ENCODE measurements at places on chromosomes 5 and 9. TPM values are rescaled to one million over a fixed set of nuclear protein-coding genes. Genes with fewer than 3 reads are reported as not detected.

The CNTFR gene
- 4.6 TPM for total RNA-seq

The KIF3A gene
- total RNA-seq: 11.9 TPM

The C9orf78 gene
- total RNA-seq: 30.0 TPM

The F2RL2 gene
- total RNA-seq: 0.22 TPM

The STKLD1 gene
- not detected for total RNA-seq

The BARHL1 gene
- total RNA-seq: not detected

The MARVELD2 gene
- total RNA-seq: 0.96 TPM

The CCNJL gene
- 6.5 TPM for total RNA-seq

The GADD45G gene
- 44.5 TPM for total RNA-seq

The AHRR gene
- total RNA-seq: 1.4 TPM

The ECSCR gene
- total RNA-seq: 20.9 TPM

The BTNL3 gene
- total RNA-seq: not detected

The FAM120A gene
- 104 TPM for total RNA-seq

The CREBRF gene
- 24.1 TPM for total RNA-seq

The DND1 gene
- 0.47 TPM for total RNA-seq

The FOXI1 gene
- total RNA-seq: not detected

The PROB1 gene
- 46.3 TPM for total RNA-seq

The MUSK gene
- 1.5 TPM for total RNA-seq

The FGF1 gene
- total RNA-seq: 59.9 TPM

The LCN12 gene
- total RNA-seq: 7.8 TPM

The GAS1 gene
- 11.0 TPM for total RNA-seq

The MLANA gene
- not detected for total RNA-seq
